Myometrial cell (primary cell): ENCODE measurements at places on chromosomes 5 and 9. TPM values are rescaled to one million over a fixed set of nuclear protein-coding genes. Genes with fewer than 3 reads are reported as not detected.

PCDHGB7 gene
- 4.3 and 6.0 TPM in 2 replicates for total RNA-seq

STC2 gene
- 56.8 and 76.9 TPM in 2 replicates for total RNA-seq

TMEM232 gene
- total RNA-seq = 1.2 TPM in 1 of 2 replicates, not detected in the other

PPP3R2 gene
- total RNA-seq = not detected in 2 replicates

F2RL2 gene
- 0.58 and 1.8 TPM in 2 replicates for total RNA-seq

OR2V1 gene
- total RNA-seq = not detected in 2 replicates
